Stimulated activated CD4-positive, alpha-beta T cell treated with anti-CD3 and anti-CD28 coated beads, Interleukin-12 subunit alpha, Interleukin-12 subunit beta, amount 100 ng/mL, for 4 hours (primary cell): ENCODE measurements at places on chromosomes 6 and 20.

DNA sequence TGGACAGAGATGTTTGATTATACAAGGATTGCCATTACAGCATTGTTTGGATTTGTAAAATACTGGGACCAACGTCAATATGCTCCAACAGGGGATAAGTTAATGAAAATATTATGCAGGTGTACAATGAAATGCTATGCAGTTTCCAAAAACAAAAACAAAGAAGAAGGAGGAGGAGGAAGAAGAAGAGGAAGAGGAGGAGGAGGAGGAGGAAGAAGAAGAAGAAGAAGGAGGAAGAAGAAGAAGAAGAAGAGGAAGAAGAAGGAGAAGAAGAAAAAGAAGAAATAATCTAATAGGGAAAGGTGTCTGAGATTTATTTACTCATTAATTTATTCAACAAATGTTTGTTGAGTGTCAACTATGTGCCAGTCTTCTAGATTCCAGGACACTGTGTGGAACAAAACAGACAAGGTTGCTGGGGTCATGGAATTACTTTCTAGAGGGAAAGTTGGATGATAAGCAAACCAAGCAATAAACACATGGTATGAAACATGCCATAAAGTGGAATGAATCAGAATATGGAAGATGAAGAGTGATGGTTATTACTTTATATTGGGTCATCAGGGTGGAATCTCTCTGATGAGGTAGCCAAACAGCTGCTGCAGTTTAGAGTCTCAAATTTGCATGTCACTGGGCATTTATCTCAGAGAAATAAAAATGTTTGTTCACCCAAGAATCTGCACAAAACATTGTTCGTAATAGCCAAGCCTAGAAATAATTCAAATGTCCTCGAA, 6.3 kb upstream of the TRIM27 start:
- DNase-seq = no peak

GRCh38 chr6:5302220-5302946, 41.1 kb downstream of the FARS2 start:
- peak; percentile 3 for DNase-seq

GRCh38 chr6:125858427-125859320, 67.9 kb downstream of the NCOA7 start:
- DNase-seq = no peak

- DNase-seq = no peak
Measured at GRCh38 chr20:59813126-59813947, 120.1 kb downstream of the SYCP2 start.

GRCh38 chr6:31943742-31944141, 2.2 kb upstream of the CFB start:
- DNase-seq = no peak

DNA sequence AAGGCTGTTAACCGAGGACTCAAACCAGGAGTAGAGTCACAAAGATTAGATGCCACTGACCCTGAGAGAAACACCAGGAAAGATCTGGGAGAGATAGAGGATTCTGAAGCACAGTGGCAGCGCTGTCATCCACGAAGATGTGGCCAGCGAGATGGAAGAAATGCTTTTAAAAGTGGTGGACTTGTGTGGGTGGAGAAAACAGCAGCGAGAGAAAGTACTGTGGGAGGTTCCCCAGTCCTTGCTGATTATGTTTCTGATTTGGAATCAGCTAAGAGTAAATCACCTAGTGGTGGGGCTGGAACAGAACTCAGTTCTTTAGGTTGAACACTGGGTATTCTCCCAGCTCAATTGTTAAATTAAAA, 435 bp upstream of the ZNF322 start:
- no peak for DNase-seq

DNA sequence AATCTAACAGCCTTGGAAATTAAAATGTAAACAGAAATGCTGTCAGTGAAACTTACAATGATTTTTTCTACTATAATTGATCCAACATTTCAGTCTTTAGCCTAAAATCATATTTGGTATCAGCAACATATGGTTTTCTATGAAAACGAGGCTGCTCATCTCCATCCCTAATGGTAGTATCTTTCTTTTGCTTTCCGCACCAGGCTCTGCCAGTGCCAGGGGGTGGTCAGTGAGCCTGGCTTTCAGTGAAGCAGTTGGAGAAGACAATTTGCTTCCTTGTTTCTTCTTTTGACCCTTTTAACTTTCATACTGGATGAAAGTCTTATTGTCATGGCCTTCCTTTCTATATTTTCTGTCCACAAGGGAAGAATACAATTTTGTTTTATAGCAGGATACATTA, 258.4 kb downstream of the ARID1B start:
- no peak for DNase-seq

- DNase-seq = no peak
Measured at GRCh38 chr6:161143663-161144430, 130.0 kb downstream of the AGPAT4 start.

- DNase-seq = no peak
Measured at GRCh38 chr6:113182370-113183141, 674.6 kb upstream of the MARCKS start.

GRCh38 chr20:40493549-40493948, 195.5 kb downstream of the MAFB start:
- DNase-seq = no peak

DNA sequence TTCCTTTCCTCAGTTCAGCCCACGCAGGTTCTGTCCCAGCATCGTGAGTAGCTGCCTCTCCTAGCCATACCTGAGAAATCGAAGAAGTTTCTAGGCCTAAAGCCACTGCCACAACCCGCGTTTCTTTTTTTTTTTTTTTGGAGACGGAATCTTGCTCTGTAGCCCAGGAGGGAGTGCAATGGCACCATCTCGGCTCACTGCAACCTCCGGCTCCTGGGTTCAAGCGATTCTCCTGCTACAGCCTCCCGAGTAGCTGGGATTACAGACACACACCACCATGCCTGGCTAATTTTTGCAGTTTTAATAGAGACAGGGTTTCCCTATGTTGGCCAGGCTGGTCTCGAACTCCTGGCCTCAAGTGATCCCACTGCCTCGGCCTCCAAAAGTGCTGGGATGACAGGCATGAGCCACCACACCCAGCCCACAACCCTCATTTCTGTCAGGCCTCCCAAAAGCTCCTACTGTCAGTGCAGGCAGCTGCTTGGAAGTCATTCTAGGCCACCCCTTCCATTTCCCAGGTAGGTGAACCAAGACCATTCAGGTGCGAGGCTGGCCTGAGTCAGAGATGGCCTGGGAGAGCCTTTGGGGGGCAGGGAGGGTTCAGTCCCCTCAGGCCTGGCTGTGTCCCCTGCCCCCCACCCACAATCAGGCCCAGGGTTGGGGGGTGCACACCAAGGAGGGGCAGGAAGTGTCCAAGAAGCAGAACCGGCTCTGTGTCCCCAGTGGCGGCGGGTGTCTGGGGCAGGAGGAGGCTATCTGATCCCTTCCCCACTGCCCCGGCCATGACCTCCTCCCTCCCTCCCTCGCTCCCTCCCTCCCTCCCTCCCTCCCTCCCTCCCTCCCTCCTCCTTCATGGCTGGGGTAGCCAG, 47.2 kb downstream of the NOL4L start:
- no peak for DNase-seq

DNA sequence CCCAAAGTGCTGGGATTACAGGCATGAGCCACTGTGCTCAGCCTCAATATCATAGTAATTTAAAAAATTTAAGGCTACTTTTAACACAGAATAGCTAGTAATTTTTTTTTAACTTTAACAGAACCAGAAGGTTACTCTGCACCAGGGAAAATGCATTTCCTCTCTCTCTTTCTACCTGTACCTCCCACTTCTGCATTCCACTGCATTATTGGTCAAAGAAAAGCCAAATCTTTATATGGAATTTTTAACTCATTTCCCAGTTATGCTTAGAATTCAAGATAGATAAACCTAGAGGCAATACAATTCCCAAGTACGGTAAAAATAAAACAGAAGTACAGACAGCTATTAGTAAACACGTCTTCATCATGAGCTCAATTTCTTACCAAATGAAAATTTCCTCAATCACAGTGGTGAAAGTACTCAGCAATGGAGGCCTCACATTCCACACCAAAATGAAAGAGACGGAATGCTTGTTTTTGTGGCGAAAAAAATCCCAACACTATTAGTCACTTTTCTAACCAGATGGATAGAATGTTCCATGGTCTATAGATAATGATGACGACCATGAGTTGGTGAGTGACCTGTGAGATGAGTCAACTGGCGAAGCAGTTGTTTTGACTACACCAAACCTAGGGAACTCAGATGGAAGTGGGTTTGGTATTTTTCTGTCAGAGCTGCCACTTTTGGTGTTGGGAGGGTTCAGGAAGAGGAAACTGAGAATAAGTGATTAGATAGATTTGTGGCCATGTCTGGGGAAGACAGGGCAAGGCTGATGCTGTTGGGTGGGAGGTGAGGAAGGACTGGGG, 104.7 kb upstream of the SGK1 start:
- no peak for DNase-seq

DNA sequence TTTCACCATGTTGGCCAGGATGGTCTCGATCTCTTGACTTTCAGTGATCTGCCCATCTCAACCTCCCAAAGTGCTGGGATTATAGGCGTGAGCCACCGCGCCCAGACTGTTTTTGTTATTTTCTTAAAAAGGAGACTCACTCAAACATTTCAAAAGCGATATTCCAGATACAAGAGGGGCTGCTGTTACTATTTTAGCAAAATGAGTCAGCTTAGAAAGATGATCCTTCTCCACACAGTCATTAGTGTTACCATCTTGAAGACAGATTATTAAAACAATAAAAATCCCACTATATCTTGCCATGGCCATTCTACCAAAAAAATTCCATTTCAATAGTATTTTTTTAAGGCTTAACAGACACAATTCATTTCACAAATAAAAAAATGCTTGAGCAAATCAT, 102.8 kb downstream of the PREP start:
- no peak for DNase-seq

GRCh38 chr6:18279422-18279821, 15.1 kb upstream of the DEK start:
- DNase-seq = no peak

- no peak for DNase-seq
Measured at GRCh38 chr20:12180107-12180661, 262.5 kb downstream of the BTBD3 start.

GRCh38 chr20:49937027-49937929, 1.1 kb downstream of the RNF114 start:
- no peak for DNase-seq

DNA sequence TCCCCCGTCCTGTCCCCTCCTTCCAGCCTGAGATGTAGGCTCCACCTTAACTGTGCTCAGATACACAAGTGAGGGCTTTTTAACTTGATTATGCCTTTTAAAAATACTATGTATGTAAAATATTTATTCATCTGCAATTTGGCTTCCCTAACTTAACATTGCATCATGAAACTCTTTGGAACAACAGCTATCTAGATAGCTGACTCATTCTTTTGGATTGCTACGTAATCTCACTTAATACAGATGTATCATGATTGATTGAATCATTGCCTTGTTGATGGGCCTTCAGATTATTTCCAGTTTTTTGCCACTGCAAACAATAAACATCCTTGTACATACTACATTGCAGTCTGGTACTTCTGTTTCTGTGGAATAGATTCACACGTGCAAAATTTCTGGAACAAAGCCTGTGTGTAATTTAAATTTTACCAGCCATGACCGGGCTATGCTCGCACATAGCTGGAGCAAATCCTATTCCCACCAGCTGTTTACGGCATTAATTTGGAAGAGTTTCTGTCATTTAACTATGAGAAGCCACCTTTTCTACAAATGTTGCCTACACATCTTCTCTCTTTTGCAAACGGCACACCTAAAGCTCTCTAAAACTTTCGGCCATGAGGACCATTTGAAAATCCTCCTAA, 6.5 kb downstream of the PRND start:
- DNase-seq = no peak

- DNase-seq = no peak
Measured at GRCh38 chr20:36624068-36624943, 18.7 kb downstream of the RAB5IF start.

DNA sequence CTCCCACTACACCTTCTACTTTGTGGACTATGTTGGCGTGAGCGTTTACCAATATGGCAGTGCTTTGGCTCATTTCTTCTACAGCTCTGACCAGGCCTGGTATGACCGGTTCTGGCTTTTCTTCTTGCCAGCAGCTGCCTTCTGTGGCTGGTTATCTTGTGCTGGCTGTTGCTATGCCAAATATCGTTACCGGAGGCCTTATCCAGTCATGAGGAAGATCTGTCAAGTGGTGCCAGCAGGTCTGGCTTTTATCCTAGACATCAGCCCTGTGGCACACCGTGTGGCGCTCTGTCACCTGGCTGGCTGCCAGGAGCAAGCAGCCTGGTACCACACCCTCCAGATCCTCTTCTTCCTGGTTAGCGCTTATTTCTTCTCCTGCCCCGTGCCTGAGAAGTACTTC, 16.5 kb upstream of the EFHC1 start:
- DNase-seq = no peak

DNA sequence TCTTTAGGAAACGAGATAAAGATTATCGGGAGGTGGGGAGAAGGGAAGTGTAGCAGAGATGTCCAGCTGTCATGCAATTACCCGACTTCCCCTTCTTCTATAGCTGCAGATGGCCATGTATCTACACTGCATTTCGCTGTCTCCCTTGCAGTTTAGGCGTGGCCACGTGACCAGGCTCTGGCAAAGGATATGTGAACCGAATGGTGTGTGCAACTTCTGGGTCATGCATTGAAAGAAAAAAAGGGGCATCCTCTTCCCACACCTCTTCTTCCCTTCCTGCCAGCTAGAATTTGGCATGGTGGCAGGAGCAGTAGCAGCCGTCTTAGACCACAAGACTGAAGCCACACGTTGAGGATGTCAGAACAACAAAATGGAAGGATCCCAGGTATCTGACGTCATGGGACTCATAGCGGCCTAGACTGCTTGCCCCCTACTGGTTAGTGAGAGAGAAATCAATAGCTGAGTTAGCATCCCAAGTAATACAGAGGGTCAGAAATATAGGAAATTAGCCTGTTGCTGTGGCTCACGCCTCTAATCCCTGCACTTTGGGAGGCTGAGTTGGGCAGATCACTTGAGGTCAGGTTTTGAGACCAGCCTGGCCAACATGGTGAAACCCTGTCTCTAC, 32.8 kb downstream of the TCF15 start:
- DNase-seq = no peak

DNA sequence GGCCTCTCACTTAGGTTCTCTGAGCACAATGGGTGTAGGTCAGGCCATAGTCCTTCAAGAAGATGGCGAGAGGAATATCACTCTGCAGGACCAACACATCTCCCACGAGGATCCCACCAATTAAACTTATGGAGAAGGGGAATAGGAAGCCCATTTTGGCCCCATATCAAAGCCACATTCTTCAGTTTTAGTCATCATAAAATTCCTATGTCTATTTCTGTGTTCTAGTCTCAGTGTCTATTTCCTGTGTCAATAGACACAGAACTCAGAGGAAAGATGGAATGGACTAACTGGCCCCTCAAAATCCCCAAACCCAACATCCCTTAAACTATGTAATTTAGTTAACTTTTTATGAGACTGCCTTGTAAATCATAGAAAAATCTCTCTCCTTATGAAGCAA, 216.8 kb downstream of the HACE1 start:
- no peak for DNase-seq

DNA sequence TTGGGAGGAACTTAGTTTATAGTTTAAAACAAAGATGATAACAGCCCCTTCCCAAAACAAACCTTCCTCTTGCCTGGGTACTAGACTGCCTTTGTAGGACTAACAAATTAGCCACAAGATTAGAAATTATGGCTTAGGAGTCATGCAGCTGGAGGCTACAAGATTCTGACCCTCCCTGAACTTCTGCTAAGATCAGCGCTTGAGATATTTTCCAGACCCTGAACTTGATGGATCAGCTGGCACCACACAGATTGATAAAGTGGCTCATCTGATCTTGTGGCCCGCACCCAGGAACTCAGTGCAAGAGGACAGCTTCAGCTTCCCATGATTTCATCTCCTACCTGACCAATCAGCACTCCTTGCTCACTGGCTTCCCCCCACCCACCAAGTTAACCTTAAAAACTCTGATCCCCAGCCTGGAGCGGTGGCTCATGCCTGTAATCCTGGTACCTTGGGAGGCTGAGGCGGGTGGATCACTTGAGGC, 5.9 kb upstream of the SERINC3 start:
- no peak for DNase-seq
